ENCODE measurements at places on chromosomes 3 and 15.

DNA sequence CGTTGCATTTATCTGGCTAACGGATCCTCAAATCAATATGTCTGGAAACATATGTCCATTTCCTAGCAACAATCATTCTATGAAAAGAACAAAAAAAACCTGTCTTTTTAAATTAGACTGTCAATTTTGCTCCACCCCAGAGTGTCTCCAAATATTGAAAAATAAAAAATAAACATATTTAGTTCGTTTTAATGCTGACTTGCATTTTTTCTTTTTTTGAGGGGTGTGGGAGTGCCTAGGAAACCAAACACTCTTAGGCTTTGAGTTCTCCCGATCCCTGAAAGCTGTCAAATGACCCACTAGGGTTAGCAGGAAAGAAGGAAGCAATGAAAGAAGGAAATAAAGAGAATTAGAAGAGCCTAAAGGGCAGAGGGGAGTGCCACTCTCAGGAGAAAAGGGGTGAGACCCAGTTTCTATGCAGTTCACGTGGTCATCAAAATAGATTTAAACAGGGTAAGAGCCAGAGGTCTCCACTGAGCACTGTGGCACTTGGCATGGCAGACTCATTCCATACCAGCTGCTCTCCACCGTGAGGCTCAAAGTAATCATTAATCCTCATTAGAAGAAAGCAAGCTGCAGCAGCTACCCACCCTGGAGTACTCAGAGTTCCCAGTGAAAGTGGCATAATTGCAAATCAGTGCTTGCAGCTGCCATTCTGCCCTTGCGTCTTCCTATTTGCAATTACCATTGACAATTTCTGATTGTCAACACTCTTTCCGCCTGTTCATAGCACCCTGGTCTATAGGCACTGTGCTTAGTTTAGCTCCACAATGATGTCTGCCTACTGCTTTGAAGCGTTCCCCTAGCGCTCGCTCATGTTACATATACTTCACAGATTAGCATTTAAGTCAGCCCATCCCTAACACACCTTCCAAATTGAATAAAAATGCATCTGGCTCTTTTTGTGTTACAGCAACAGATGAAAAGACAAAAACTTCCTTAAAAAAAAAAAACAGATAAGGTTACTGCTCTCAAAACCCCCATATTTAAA lies 32.3 kb downstream of the PDZRN3 start:
- no peak for DNase-seq

GRCh38 chr15:91973481-91973880 lies 120.0 kb downstream of the SLCO3A1 start:
- DNase-seq, result no peak

DNA sequence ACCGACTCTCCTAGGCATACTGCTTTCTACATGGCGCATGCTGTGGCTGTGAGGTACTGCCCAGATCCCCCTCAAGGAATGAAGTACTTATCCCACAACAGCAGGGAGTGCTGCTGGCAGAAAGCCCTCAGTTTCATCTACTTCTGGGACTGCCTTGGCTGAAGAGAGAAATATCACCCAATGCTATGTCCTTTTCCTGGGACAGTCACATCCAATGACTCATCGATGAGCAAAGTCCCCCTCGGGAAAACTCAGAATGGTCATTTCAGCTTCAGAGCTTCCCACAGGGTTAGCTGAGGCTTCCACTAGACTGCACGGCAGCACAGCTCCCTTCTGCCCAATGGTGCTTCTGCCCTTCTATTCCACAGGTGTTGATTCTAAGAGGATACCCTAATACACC lies 3.6 kb upstream of the NMD3 start:
- DNase-seq, result no peak

DNA sequence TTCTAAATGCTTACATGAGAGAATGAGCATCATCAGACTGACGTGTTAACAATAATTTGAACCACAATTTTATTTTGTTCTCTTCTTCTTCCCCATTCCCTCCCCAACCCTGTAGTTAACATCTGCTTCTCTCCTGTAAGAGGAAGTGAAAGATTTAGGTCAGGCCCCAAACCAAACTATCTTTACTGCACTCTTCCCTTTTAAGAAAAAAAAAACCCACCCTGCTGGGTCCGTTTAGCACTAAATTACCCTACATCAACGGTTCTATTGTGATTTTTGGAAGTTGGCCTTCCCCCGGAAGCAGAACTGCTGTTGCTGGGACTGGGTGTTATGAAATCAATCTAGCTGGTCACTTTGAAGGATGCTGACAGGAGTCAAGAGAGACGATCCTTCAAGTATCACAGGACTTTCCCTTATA lies 49.4 kb downstream of the NFKBIZ start:
- DNase-seq, result no peak

- DNase-seq, result no peak
Observed at GRCh38 chr3:189233225-189233858, 61.6 kb downstream of the TPRG1 start.

DNA sequence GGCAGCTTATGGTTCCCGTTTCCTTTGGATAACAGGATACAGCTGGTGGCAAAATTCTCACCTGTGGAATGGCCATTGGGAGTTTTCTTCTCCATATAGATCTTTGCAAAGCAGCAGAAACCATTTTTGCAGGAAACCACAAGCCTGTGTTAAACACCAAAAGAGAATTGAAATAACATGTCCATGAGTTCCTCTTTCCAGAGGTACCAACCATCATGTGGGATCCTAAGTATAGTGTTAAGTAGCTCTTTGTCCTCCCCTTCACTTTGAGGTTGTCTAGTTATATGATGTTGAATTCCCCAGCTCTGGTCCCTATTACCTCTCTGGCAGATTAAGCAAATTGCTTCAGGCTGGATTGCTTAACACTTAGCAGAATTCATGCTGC lies 94.9 kb downstream of the AKAP13 start:
- DNase-seq, result no peak

DNA sequence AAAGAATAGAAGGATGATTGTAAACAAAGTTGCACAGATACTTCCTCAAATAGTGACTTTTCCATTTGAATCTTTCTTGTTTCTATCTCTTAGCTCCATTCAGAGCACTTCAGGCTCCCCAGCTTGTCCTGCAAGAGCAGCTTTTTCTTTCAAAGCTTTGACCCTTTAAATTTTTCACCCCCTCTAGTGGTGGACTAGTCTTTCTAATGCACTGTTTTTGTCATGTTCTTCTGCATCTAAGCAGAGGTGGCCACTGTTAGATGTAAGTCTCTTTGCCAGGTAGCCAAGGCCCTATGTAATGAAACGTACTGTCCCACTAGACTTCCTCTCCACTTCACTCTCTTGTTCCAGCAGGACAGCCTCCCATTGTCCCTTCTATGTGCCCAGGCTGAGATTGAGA lies 74.0 kb upstream of the MANF start:
- no peak for DNase-seq

DNA sequence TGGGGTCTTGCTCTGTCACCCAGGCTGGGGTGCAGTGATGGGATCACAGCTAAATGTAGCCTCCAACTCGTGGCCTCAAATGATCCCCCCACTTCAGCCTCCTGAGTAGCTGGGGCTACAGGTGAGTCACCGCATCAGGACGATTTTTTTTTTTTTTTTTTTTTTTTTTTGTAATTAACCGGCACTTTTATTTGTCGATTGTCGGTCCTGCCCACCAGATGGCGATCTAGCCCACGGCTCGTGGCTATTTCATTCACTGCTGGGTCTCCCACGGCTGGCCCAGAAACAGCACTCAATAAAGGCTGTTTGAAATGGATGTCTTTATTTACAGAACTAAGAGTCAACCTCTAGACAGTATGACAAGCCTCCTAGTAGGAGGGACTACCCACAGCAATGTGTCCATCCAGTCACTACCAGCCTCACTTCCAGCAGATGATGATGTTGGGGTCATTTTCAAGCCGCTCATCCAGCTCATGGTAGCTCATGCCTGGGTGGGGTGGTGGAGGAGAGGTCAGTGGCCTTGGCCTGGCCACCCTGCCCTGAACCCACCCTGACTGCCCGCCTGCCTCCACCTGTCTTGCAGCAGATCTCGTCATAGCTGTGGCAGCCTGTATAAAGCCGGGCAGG lies 1.8 kb upstream of the ZMYND10 start:
- peak; percentile 78 for DNase-seq

DNA sequence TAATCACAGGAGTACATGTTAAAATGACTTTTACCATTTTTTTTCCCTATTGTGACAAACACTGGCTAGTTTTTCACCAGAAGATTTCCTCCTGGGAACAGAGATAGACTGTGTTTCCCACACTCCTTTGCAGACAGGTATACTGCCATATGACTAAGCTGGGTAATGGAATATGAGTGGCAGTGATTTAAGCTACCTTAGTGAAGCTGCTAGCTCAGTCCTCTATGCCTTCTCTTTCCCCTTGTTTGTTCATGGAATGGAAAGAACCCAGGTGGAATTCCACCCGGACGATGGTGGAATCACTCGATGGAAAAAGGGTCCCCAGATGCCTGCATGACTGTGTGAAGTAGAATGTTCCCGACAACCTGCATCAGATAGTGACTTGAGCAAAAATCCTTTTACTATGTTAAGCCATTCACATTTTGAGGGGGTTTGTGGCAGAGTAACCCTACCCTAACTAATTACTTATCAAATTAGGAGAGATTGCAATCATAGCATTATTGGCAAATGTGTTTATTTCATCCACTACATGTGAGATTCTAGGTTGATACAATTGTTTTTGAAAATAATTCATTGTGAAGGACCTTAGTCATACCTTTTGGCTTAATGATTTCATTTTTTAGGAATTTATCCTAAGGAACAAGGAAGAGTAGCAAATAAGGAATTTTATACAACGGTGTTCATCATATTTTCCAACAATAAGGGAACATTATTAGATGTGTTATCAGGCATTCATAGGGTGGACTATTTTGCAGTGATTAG lies 16.5 kb downstream of the THSD4 start:
- no peak for DNase-seq

- DNase-seq, result no peak
Observed at GRCh38 chr3:64514889-64515288, 172.9 kb downstream of the ADAMTS9 start.

GRCh38 chr15:72541674-72542073 lies 67.5 kb downstream of the ARIH1 start:
- no peak for DNase-seq

DNA sequence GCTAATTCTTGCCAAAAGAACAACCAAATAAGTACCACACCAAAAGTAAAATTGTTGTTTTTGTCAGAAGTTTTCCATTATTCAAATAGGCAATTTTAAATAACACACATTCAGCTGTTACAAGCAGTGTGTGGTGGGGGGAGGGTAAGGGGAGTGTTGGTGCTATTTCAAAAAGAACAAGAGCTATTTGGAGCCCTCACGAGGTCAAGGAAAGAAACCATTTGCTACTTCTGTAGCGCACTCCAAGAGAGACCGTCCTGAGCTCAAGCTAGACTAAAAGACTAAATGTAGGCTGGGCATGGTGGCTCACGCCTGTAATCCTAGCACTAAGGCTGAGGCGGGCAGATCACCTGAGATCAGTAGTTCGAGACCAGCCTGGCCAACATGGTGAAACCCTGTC lies 21.2 kb upstream of the IGF2BP2 start:
- no peak for DNase-seq

DNA sequence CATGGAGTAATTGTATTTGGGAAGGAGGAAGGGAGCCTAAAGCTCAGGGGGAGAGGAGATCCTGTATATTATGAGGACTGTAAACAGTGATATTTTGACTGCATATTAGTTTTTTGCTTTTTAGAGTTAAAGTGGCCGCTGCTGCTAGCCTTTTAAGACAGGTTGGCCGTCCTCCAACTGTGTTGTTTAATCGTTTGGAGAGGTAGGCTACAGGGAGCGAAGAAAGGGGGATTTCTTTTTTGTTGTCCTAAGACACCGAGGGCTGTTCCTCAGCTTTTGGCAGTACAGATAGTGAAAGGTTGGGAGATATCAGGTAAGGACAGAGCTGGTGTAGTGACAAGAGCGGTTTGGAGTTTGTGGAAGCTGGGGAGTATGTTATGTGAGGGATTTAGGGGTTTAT lies 38.2 kb upstream of the RNF7 start:
- no peak for DNase-seq

DNA sequence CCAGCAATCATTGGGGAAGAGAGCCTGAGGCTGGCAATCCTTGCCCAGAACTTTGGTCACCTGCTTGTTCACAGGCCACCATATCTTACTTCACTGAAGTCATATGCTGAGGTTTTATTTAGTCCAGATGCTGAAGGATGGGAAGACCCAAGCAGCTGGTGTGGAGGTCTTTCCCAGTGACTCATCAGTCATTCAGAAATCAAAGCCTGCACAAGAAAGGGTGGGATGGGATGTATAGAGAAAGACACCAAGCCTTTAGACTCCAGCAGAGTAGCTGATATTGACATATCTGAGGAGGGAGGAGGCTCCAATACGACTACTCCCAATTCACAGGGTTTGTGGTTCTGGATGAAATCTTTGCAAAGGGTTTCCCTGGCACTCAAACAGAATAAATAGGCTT lies 13.0 kb upstream of the PHLDB2 start:
- DNase-seq, result no peak

DNA sequence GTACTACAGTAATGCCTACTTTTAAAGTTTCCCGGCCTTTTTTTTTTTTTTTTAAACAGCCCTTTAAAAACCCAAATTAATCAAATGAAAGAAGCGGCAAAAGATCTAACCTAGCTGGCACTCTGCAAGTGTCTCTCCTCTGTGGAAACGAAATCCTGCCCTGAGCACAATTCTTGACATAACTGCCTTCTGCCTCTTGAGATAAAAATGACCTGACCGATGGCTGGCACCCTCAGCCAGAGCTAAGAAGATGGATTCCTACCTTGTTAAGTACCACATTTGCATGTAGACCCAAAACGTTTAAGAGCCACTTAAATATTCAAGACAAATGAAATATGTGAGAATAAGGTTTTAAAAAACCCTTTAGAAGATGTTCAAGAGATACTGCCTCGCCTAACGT lies 16.6 kb upstream of the SLC12A8 start:
- no peak for DNase-seq

DNA sequence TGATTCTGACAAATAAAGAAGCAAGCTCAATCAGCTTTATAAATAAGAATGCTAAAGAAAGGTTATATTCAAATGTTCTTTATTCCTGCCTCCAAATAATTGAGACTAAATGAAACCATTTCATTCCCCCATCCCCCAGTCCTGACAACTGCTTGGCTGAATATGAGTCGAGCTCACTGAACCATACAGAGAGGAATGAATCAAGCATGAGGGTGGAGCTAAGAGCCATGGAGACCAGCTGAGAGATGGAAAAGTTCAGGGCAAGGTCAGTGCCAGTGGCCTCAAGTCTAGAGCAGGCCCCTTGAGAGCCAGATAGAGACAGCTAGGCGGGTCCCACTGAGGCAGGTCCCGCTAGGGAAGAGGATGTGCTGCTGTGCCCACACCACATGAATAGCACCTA lies 188.7 kb upstream of the EIF1B start:
- DNase-seq, result no peak

- DNase-seq, result no peak
Observed at GRCh38 chr3:185215873-185216606, 37.8 kb downstream of the EHHADH start.

- DNase-seq, result no peak
Observed at GRCh38 chr15:91790836-91791235, 62.7 kb upstream of the SLCO3A1 start.

DNA sequence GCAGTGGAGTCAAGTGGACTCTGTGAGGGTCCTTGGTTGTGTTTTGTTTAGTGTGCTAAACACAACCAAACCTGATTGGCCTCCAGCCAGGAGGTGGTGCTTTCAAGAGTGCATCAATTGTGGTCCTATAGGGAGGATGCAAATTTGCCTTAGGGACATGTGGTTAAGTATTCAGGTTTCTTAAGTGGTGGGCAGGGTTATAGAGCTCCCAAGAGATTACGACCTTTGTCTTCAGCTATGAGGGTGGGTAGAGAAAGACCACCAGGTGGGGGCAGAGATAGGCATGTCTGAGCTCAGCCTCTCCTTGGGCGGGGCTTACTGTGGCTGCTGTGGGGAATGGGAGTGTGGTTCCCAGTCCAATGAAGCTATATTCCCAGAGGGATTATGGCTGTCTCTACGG lies 186.6 kb downstream of the SQOR start:
- DNase-seq, result no peak

GRCh38 chr3:160796089-160796812 lies 40.2 kb downstream of the PPM1L start:
- DNase-seq, result no peak
